ENCODE measurements at places on chromosomes 6 and 20. TPM values are rescaled to one million over a fixed set of nuclear protein-coding genes. Genes with fewer than 3 reads are reported as not detected.

- peaks cover 1% of the 10 kb centered on the region for H3K4me1 ChIP-seq
- H3K27me3 ChIP-seq: no peaks in the 10 kb centered on the region
- peaks cover 28% of the 10 kb centered on the region for H3K36me3 ChIP-seq
Measured at GRCh38 chr20:51463998-51464397, 78.5 kb downstream of the NFATC2 start.

DNA sequence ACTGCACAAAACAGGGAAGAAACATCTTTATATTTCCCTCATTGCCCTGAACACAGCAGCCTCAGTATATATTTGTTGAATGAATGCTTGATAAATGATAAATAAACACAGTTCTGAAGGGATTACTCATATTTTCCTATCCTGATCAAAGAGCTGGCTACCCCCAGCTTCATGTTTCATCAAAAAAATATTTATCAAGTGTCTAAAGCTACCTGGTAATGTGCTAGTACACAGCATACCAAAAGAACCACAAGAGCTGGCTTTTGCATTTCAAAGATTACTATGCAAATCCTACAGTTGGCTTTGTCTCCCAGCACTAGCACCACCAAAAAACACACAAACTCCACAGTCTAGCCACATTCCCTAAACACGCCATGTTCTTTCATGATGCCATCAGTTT, 130.0 kb downstream of the BTBD9 start:
- DNase-seq: no peak
- H3K27ac ChIP-seq: no peak overlapping the region
- H3K4me1 ChIP-seq: peaks cover 2% of the 10 kb centered on the region
- H3K27me3 ChIP-seq: no peaks in the 10 kb centered on the region
- no peaks in the 10 kb centered on the region for H3K36me3 ChIP-seq

- no peak for DNase-seq
- H3K36me3 ChIP-seq: no peaks in the 10 kb centered on the region
- H3K27me3 ChIP-seq: peaks cover 3% of the 10 kb centered on the region
- no peaks in the 10 kb centered on the region for H3K4me1 ChIP-seq
- no peak overlapping the region for H3K4me3 ChIP-seq
Measured at GRCh38 chr20:40493549-40493948, 195.5 kb downstream of the MAFB start.

DNA sequence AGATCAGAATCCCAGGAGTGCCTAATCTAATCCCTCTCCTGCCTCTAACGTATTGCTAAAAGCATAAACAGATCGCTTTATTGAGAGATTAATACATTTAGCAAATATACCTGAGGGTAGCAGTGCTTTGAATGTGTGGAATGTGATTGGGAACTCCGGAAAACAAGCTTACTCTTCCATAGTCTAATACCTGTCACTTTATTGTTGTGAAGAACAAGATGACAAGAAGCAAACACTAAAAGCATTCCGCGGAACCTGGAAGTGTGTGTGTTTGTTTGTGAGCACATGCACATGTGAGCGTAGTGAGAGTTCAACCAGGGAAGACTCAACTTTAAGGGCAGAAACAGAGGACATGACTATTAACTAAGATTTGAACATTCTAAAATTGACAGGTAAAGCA, 265.0 kb upstream of the GJE1 start:
- no peak overlapping the region for H3K27ac ChIP-seq
- H3K27me3 ChIP-seq: no peaks in the 10 kb centered on the region
- H3K36me3 ChIP-seq: no peaks in the 10 kb centered on the region
- no peaks in the 10 kb centered on the region for H3K4me1 ChIP-seq

GRCh38 chr6:160227038-160227768, 31.4 kb downstream of the SLC22A2 start:
- H3K27ac ChIP-seq: no peak overlapping the region
- no peak overlapping the region for H3K4me3 ChIP-seq
- peaks cover 25% of the 10 kb centered on the region for H3K27me3 ChIP-seq
- H3K36me3 ChIP-seq: no peaks in the 10 kb centered on the region
- peaks cover 17% of the 10 kb centered on the region for H3K4me1 ChIP-seq
- no peak for DNase-seq

- no peak for DNase-seq
- H3K27ac ChIP-seq: peak overlapping the region; percentile 56
- peaks cover 37% of the 10 kb centered on the region for H3K4me1 ChIP-seq
- H3K36me3 ChIP-seq: peaks cover 33% of the 10 kb centered on the region
- H3K27me3 ChIP-seq: no peaks in the 10 kb centered on the region
Measured at GRCh38 chr20:32332614-32333013, 25.5 kb upstream of the ASXL1 start.

DNA sequence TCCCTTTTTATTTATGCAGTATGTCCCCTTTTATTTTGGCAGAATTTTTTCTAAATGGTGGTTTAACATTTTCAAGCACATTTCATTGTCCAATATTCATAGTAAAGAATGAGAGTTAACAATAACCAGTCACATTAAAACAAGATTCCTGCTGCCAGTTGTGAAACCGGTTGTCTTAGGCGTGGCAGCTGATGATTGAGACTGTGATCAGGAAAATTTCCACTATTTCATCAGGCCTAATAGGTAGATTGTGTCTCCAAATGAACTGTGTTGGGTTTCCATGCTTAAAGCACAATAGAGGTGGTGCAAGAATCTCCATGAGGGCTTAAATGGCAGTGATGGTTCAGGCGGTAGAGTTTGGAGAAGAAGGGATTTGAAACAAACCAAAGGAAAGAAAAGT, 15.3 kb downstream of the PRDM1 start:
- H3K4me3 ChIP-seq: peak overlapping the region; percentile 42
- H3K36me3 ChIP-seq: peaks cover 11% of the 10 kb centered on the region
- peaks cover 7% of the 10 kb centered on the region for H3K27me3 ChIP-seq
- peaks cover 76% of the 10 kb centered on the region for H3K4me1 ChIP-seq
- H3K27ac ChIP-seq: peak overlapping the region; percentile 50

DNA sequence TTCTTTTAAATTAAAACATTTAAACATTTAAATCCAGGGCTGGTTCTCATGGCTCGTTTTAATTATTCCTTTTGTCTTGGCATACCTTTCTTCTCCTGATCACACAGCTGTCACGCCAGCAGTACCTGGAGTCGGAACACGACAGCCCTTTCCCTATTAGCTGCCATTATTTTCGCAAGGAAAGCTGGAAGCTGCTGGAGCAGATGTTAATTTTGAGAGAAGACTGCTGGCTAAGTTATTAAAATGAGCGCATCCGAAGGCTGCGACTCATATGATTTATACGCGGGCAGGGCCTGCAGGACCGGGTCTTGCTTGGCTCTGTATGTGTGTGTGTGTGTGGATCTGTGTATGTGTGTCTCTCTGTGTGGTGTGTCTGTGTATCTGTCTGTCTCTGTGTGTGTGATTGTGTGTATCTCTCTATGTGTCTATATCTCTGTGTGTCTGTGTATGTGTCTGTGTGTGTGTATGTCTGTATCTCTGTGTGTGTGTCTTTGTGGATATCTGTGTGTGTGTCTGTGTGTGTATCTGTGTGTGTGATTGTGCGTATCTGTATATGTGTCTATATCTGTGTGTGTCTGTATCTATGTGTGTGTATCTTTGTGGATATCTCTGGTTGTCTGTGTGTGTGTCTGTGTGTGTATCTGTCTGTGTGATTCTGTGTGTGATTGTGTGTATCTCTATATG, 191.5 kb downstream of the CDH4 start:
- H3K36me3 ChIP-seq: no peaks in the 10 kb centered on the region
- H3K4me3 ChIP-seq: no peak overlapping the region
- H3K4me1 ChIP-seq: no peaks in the 10 kb centered on the region
- peaks cover 4% of the 10 kb centered on the region for H3K27me3 ChIP-seq

DNA sequence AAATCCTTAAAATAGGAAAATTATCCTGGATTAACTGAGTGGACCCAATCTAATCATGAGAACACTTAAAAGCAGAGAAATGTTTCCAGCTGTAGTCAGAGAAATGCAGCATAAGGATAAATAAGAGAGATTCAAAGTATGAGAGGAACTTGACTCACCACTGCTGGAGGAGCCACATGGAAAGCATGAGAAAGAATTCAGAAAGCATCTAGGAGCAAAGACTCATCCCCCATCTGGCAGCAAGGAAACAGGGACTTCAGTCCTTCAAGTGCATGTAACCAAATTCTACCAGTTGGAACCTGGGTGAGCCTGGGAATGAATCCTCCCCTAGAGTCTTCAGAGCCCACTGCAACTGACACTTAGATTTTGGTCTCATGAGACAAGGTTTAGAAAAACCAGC, 33.7 kb downstream of the RNF146 start:
- H3K4me1 ChIP-seq: peaks cover 26% of the 10 kb centered on the region
- no peak overlapping the region for H3K27ac ChIP-seq
- DNase-seq: no peak
- H3K36me3 ChIP-seq: no peaks in the 10 kb centered on the region

GRCh38 chr6:34226731-34227586, 9.7 kb upstream of the HMGA1 start:
- H3K27me3 ChIP-seq: no peaks in the 10 kb centered on the region
- no peak overlapping the region for H3K4me3 ChIP-seq
- H3K27ac ChIP-seq: no peak overlapping the region
- DNase-seq: no peak

DNA sequence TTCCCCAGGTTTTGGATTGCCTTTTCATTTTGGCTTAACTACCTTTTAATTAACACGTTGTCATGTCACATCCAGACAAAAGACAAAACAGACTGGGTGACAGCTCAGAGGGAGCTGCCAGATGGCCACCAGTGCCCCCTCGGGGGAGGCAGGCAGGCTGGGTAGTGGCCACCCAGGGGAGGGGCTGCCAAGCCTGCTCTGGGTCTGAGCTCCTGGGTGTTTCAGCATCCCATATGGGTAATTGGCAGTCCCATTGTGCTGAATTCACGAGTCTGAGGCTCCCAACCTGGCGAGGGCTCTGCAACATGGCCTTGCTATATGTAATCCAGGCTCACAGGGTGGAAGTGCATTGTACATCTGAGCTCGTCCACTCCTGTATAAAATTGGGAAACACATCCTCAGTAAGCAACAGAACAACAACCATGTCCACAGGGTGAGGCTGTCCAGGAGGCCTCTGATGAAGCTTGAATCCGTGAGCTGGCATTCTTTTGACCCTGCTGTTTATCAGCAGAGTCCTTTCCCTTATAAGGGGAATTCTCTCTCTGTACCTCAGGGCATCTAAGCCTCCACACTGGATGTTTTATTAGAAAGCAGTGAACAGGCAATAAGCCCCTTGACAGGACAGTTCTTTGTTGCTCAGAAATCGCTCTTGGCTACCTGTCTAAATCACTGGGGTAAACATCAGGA, 111.7 kb upstream of the SLC22A23 start:
- H3K4me1 ChIP-seq: no peaks in the 10 kb centered on the region
- H3K36me3 ChIP-seq: no peaks in the 10 kb centered on the region
- no peak overlapping the region for H3K27ac ChIP-seq

DNA sequence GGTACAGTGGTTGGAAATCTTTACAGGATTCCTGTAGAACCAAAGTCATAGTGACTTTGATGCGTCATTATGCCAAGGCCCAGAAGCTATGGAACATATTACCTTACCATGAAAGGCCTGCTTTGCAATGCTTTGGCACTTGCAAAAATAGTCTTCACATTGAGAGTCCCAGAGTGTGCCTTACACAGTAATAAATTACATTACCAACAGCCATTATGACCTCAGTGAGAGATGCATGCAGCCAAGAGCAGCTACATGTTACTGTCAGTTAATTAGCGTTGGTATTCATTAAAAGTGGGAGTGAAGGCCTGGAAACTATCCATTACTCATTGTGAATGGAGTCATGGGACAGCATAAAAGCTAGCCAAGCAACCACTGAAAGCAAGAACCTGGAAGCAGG, 39.2 kb upstream of the HDDC2 start:
- H3K36me3 ChIP-seq: no peaks in the 10 kb centered on the region
- no peak overlapping the region for H3K4me3 ChIP-seq
- H3K4me1 ChIP-seq: no peaks in the 10 kb centered on the region
- no peak overlapping the region for H3K27ac ChIP-seq
- peaks cover 3% of the 10 kb centered on the region for H3K27me3 ChIP-seq

DNA sequence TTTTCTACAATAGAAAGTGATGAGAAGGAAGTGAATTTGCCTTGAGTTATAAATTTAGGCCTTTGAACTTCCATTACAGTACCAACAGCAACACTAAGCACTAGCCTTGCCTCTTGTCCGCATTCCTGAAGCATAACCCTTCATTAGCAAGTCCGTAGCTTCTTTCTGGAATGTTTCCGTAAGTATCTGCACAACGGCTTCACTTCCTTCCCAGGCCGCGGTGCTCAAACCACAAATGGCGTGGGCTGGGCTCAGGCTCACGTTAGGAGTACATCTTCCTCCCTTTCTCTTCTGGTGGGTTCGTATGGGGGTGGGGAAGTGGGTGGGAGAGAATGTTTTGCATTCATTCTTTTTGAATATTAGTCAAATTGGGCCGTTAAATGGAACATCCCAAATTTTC, 193.8 kb upstream of the SNX9 start:
- H3K4me3 ChIP-seq: no peak overlapping the region
- DNase-seq: peak; percentile 15
- peaks cover 5% of the 10 kb centered on the region for H3K4me1 ChIP-seq

The SYTL3 gene
- 115 TPM for total RNA-seq

The ESR1 gene
- total RNA-seq: 0.52 TPM
